Left ventricle myocardium inferior (tissue), 1 donor: ENCODE measurements at places on chromosomes 12 and 14. TPM values are rescaled to one million over a fixed set of nuclear protein-coding genes. Genes with fewer than 3 reads are reported as not detected.
A peak's percentile ranks its signal among the peaks of the same experiment; 100 is the strongest.

The C1S gene
- 108 TPM for total RNA-seq

The CCDC197 gene
- total RNA-seq, result 1.2 TPM

The TAS2R43 gene
- not detected for total RNA-seq

The STAC3 gene
- total RNA-seq, result 0.69 TPM

The GALNT9 gene
- total RNA-seq, result not detected

The PLBD1 gene
- total RNA-seq, result 29.1 TPM

The WNT1 gene
- not detected for total RNA-seq

GRCh38 chr14:102608064-102608446 is 15.6 kb downstream of the RCOR1 start:
- no peak for DNase-seq

DNA sequence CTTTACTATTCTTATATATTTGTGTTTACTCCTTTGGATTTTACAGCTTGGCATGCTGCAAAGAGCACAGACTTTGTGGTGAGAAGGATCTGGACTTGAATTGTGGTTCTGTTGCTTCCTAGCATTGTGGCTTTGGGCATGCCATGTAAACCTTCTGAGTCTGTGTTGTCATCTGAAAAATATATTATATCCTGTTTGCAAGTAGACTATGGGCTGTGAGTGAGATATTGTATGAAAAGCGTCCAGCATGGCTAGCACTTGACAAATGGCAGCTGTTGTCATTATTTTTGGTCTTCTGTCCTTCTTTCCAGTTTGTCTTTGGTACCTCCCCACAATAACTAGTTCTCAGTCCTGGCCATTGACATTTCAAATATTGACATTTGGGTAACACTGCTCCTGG is 61.8 kb upstream of the DACT1 start:
- no peak for DNase-seq

GRCh38 chr12:82593901-82594396 is 92.8 kb upstream of the TMTC2 start:
- DNase-seq, result no peak

GRCh38 chr14:99574099-99574880 is 29.7 kb downstream of the CCDC85C start:
- peak; percentile 37 for DNase-seq

DNA sequence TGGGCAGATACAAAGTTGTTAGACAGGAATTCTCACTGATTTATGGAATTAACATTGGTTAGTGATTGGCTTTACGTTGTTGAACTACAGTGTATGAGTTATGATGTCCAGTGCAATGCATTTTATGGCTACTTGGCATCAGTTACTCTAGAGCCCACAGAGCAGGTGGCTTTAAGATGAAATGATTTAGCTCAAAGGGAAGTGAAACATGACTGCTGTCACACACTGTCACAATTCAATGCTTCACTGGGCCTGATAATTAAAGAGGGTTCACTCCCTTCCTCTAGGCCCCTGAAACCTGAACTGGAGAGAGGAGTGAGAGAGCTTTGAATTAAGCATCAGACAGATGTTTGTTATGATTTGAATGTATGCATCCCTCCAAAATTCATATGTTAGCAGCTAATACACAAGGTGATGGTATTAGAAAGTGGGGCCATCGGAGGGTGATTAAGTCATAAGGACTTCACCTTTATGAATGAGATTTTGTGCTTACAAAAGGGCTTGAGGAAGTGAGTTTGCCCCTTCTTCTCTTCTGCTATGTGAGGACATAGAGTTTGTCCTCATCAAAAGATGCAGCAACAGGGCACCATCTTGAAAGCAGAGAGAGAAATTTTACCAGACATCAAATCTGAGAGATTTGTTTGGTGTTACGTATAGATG is 175.8 kb upstream of the GRIN2B start:
- DNase-seq, result no peak

GRCh38 chr14:49950275-49951228 is 57.7 kb downstream of the ARF6 start:
- no peak for DNase-seq

- DNase-seq, result no peak
These were observed 72.7 kb downstream of the ESR2 start for GRCh38 chr14:64221391-64222003.

DNA sequence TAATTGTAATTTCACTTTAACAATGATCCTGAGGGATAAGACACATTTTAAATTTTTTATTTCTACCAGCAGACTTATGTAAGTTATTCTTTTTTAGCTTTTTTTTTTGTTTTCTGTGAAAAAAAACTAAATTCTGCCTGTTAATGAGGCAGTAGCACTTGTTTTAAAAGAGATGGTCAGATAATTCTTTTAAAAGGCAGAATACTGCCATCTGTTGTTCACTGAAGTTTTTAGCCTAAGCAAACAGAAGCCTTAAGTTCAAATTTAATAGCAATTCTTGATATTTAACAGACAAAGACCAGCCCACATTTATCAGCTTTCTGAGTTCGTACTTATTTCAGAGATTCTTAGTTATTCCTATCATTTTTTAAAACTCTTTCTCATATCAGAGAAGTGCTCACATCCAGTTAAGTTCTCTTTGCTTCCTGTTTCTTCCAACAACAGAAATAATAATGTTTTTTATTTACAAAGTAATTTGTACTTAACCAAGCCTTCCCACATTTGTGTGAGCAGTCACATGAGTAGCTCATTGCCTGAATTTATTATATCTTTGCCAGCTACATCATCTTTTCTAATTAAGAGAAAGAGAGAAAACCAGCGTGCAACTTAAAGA is 93.4 kb upstream of the SLCO1C1 start:
- DNase-seq, result no peak

DNA sequence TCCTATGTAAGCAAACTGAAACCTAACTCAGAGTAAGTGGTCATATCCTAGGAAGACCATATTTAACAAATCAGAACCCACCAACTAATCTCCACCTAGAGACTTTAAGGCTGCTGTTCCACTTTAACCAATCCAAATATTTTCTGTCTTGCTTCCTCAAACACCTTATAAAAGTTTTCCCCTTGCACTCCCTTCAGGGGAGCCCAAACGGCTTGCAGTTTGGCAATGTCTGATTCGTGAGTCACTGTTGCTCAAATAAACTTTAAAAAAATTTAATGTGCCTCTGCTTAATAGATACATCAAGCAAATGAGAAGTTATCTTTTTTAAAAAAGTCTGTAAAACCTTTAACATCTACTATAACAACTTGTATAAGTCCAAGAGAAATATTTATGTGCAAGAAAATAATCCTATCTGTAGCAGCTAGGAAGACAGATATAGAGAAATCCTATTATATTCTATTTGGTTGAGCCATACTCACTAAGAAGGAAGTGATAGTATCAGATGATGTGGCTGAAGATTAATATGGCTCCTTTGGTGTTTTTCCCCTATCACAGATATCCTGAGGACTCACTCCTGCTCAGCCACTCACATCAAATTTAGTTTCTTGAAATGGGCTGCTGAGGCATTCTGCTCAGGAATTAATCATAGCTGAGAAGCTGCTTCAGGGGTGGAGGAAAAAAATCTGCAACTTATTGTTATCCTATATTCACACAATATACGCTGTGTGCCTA is 65.1 kb upstream of the DUSP6 start:
- no peak for DNase-seq

- no peak for DNase-seq
These were observed 275.9 kb downstream of the FBXL14 start for GRCh38 chr12:1318327-1319031.

DNA sequence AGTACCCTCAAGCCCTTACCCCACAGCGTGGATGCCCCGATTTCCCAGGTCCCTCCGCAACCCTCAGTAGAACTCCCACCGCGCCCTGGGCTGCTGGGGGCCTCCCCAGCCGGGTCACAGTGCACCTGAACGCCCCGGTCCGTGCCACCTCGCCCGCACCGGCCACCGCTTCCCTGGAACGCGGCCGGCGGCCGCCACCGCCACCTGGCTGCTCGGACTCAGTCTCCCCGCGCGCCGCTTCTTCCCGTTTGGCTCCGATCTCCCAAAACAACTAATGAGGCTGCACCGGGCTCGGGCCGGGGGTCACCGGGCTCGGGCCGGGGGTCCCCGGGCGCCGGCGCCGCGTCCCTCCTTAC is 1.0 kb downstream of the ITPK1 start:
- DNase-seq, result peak; percentile 32

DNA sequence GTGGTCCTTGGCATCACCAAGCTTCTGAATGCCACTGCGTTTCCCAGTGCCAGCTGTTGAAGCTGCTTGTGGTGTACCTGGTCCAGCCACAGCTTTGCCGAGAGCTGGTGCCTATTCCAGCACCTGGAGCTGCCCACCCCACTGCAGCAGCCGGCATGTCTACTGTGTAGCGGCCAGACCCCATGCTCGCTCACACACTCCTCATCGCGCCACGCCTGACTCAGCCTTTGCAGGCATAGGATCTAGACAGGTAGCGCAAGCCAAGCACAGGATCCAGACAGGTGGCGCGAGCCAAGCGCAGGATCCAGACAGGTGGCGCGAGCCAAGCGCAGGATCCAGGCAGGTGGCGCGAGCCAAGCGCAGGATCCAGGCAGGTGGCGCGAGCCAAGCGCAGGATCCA is 11.6 kb upstream of the ZNF605 start:
- DNase-seq, result no peak

GRCh38 chr12:107223821-107224220 is 130.5 kb upstream of the CRY1 start:
- no peak for DNase-seq

DNA sequence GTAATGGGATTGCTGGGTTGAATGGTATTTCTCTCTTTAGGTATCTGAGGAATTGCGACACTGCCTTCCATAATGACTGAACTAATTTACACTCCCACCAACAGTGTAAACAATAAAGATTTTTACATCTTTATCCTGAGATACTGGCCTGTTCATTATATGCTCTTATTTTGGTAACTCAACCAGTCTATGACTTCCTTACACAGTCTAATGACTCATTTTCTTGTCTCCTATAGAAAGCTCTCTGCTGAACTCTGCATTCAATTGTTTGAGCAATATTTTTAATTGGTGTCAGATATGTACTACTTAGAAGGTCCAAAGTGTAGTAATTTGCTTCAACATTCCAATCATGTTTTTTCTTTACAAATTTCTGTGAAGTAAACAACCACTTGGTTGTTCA is 1351.8 kb downstream of the FSCB start:
- no peak for DNase-seq

GRCh38 chr12:117792471-117792870 is 176.3 kb downstream of the KSR2 start:
- no peak for DNase-seq

GRCh38 chr12:99804715-99805114 is 157.2 kb downstream of the GARIN6 start:
- DNase-seq, result no peak

GRCh38 chr14:93155667-93156066 is 29.0 kb downstream of the MOAP1 start:
- no peak for DNase-seq

DNA sequence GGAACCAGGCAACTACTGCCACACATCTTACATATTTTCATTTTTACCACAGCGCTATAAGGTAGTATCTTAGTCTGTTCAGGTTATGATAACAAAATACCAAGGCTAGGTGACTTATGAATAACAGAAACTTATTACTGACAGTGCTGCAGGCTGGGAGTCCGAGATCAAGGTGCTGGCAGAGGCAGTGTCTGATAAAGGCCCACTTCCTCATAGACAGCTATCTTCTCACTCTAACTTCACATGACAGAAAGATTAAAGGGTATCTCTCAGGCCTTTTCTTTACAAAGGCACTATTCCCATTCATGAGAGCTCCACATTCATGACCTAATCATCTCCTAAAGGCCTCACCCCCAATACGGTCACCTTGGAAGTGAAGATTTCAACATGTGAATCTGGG is 59.8 kb upstream of the MDM1 start:
- no peak for DNase-seq
